ENCODE measurements at places on chromosomes 7 and 10.

GRCh38 chr7:47461161-47461560, 120.8 kb downstream of the TNS3 start:
- DNase-seq: no peak

DNA sequence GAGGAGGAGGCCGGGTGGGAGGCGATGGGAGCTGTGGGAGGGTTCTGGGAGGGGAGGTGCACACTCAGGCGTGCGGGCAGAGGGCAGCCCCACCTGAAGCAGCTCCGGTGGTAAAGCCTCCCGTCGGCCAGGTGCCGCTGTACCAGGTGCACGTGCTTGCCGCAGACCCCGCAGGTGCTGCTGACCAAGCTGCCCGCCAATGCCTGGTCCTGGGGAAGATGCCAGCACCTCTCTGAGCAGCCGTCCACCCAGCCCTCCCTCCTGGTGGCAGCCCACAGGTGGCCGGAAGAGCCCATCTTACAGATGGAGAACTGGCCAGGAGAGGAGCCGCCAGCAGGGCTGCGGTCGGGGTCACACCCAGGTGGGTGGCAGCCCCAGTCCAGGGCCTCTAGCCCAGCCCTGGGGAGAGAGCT, 12.6 kb downstream of the MICALL2 start:
- no peak for DNase-seq

- no peak for DNase-seq
Measured at GRCh38 chr7:97200018-97200417, 82.5 kb downstream of the SDHAF3 start.

GRCh38 chr7:92797284-92797683, 39.1 kb downstream of the CDK6 start:
- no peak for DNase-seq

GRCh38 chr10:13659887-13660550, 73.3 kb downstream of the PRPF18 start:
- no peak for DNase-seq

- DNase-seq: no peak
Measured at GRCh38 chr7:67652937-67653336, 656.3 kb downstream of the TYW1 start.

DNA sequence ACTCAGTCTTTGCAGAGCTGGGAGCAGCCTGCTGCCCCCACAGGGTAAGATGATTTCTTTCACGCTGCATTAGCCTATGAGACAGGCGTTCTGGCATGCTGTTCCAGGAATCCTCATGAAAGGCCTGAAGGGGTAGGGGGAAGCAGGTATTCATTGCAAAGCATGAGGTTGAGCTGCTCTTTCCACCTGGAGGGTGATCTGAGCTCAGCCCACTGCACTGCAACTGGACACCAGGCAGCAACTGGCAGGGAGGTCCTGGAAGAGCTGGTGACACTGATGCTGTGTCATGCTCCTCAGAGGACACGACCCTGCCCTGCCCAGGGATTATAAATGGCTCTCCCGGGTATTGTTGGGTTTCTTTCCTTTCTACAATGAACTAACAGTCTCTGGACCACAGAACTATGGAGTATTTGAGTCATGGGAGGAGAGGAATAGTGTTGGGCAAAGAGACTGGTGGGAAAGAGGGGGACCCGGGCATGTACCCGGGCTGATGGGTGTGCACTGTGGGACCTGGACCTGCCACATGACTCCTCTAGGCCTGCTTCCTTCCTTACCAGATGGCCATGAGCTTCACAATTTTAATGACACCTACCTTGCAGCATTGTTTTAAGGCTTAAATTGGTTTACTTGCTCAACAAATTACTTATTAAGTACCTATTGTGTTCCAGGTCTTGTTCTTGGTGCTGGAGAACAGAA, 24.3 kb downstream of the SLC25A28 start:
- DNase-seq: no peak

GRCh38 chr7:158992759-158993158, 136.4 kb downstream of the DYNC2I1 start:
- DNase-seq: no peak

GRCh38 chr7:39228946-39229345, 251.2 kb downstream of the POU6F2 start:
- DNase-seq: no peak

DNA sequence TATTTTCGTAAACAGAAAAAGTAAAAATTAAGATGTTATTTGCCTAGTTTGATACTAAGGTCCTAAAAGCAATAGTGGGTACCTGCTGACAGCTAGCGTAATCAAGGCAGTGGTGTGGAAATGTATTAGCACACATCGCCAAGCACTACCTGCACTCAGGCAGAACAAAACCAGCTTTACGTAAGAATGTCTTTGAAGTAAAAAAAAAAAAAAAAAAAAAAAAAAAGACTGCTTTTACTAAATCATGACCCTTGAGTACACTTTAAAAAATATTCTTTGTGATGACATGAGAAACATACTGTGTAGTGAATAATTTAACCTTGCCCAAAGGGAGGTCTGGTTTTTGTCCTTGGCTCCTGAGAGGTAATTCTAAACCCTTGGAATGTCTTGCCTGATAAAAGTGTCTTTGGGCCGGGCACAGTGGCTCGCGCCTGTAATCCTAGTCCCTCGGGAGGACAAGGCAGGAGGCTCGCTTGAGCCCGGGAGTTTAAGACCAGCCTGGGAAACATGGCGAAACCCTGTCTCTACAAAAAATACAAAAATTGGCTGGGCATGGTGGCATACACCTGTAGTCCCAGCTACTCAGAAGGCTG, 12.7 kb downstream of the XRCC2 start:
- no peak for DNase-seq

DNA sequence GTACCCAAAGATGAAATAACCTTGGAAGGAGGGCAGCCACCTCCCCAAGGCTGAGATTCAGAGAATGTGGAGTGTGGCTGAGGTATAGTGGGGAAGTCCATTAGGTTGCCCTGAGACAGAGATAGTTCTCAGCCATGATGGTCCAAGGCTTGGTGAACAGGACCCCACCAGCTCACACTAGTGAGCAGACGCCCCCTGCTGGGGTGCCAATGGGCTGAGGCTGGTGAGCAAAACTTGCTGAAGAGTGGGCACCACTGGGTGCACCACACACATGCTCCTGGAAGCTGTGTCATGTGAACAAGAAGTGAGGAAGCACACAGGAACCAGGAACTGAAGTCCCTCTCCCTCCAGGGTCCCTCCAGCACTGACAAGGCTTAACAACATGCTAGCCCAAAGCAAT, 8.9 kb downstream of the FBXL13 start:
- no peak for DNase-seq

- DNase-seq: no peak
Measured at GRCh38 chr10:75043256-75044131, 68.0 kb upstream of the SAMD8 start.

GRCh38 chr7:64999165-65000004, 7.1 kb downstream of the ERV3-1 start:
- no peak for DNase-seq

DNA sequence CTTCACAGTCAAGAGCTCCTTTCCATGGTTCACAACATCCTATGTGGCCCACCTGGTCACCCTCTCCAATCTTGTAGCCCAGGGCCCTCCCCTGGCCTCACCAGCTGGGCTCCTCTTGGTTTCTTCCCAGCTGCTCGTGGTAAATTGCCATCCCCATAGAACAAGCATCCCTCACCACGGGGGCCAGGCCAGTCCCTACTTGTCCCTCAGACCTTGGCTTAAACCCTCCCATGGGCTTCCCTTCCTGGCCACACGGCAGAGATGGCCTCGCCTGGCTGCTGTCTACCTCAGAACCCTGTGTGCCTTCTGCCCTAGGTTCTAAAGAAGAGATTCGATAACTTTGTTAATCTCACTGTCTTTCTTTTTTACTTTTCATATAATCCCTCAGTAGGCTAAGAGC, 153.3 kb upstream of the TCERG1L start:
- no peak for DNase-seq

- DNase-seq: no peak
Measured at GRCh38 chr7:111835066-111835465, 272.8 kb upstream of the IMMP2L start.

DNA sequence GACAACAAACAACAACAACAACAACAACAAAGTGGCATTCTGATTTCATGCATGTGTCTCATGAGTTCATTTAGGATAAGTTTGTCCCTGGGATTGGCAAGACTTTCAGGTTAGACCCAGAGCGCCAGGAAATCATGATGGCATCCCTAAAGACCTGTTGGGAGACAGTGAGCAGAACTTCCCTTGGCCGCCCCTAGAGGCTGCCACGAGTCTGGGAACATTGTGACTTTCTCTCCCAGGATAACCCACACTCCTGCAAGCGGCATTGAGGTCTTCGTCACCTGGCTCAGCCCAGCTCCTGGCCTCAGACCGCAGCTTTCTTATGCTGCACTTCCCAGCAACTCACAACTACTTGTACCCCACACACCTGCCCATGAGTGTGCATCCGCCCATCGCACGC, 80.5 kb upstream of the RNF32 start:
- DNase-seq: no peak

DNA sequence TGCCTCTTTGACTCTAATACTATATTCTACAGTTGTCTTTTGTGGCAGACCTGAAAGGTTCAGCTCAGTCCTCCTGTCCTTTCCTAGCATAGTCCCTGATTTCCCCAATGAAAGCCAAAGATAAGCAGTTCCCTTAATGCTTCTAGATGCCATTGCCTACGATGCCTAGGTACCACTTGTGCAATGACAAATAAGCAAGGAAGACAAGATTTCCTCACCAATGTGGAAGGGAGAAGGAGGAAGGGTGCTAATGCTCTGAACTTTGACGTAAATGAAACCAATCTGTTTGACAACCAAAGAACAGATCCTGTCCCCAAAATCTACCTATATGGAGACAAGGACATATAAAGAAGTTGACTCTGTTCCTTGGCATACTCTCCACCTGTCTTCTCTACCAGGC, 393.3 kb downstream of the KCNMA1 start:
- DNase-seq: no peak

GRCh38 chr10:52479567-52479966, 165.5 kb downstream of the DKK1 start:
- DNase-seq: no peak

- no peak for DNase-seq
Measured at GRCh38 chr10:115937768-115938056, 335.3 kb downstream of the GFRA1 start.

- DNase-seq: no peak
Measured at GRCh38 chr10:119734396-119735332, 8.8 kb downstream of the INPP5F start.

DNA sequence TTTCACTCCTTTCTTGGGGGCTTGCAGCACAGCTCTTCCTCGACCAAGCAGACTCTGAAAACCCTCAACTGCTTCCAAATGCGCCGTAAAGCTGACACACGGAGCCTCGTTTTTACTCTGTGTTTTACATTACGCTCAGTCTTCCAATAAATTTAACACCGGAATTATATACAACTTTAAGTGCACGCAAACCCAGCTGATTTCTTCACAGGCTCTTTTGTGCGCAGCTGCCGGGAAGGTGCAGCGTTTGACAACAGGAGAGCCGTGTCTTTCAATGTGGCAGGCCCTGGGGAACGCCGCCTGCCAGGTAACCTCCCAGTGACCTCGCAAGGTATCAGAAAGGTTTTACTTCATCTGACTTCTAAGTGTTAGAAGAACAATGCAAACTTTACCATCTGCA, 35.0 kb downstream of the GFRA1 start:
- no peak for DNase-seq

DNA sequence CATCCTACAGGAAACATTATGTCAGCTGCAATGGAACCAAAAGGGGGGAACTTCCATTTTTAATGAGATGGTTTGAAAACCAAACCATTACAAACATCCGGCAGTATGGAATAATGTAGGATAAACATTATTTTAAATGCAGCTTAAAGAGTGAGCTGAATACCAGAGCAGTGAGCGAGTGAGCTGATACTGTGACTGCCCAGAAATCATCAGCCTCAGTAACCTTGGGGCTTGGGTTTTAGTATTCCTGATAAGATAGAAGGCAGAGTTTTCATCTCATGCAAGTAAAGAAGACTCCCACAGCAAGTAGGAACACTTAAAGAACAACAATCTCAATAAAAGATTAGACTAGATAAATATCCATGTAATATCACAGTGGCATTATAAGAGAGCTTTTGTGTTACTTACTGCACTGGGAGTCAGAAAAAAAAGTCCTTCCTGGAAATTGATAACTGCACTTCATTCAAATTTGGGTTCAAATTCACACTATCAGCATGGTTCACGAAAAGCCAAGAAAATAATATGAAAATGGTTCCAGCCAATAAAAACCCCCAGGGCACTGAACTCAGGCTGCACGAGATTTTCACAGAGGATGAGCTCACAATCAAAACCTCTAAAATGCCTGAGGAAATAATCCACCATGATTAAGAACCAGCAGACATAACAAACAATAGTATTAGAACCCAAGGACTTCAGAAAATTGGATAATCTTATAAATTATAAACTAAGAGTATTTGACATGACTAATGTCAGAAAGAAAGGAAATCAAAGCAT, 115.7 kb downstream of the MTPAP start:
- DNase-seq: no peak
